ENCODE measurements at places on chromosomes 16 and 17. TPM values are rescaled to one million over a fixed set of nuclear protein-coding genes. Genes with fewer than 3 reads are reported as not detected.

The C16orf95 gene
- total RNA-seq: 8.5 TPM

The WFIKKN2 gene
- 2.6 TPM for total RNA-seq

The ZG16 gene
- total RNA-seq: not detected

The KRT23 gene
- not detected for total RNA-seq

The C1QTNF8 gene
- not detected for total RNA-seq

The TRIM72 gene
- 1.0 TPM for total RNA-seq
